Natural killer cell treated with Interleukin-12 subunit alpha and Interleukin-12 subunit beta and Interleukin-15 and Interleukin-18, amount 100 ng/mL, for 72 hours (primary cell): ENCODE measurements at places on chromosomes 5 and 9. TPM values are rescaled to one million over a fixed set of nuclear protein-coding genes. Genes with fewer than 3 reads are reported as not detected.

The CORO2A gene
- total RNA-seq, result 0.95 TPM

The GFRA3 gene
- total RNA-seq, result 0.22 TPM

GRCh38 chr9:126692759-126693427, 79.2 kb downstream of the LMX1B start:
- H3K36me3 ChIP-seq, result no peaks in the 10 kb centered on the region
- peak; percentile 55 for DNase-seq
- H3K4me3 ChIP-seq, result no peak overlapping the region
- peaks cover 11% of the 10 kb centered on the region for H3K27me3 ChIP-seq
- no peak overlapping the region for H3K27ac ChIP-seq
- H3K4me1 ChIP-seq, result no peaks in the 10 kb centered on the region

- H3K4me1 ChIP-seq, result peaks cover 6% of the 10 kb centered on the region
- no peaks in the 10 kb centered on the region for H3K27me3 ChIP-seq
- H3K36me3 ChIP-seq, result no peaks in the 10 kb centered on the region
These were observed 44.7 kb upstream of the ZNF608 start for GRCh38 chr5:124790895-124791732.

The MARVELD2 gene
- 0.56 TPM for total RNA-seq

- DNase-seq, result no peak
- H3K4me3 ChIP-seq, result no peak overlapping the region
- peaks cover 9% of the 10 kb centered on the region for H3K4me1 ChIP-seq
These were observed 143.8 kb upstream of the PUM3 start for GRCh38 chr9:2987679-2988078.

DNA sequence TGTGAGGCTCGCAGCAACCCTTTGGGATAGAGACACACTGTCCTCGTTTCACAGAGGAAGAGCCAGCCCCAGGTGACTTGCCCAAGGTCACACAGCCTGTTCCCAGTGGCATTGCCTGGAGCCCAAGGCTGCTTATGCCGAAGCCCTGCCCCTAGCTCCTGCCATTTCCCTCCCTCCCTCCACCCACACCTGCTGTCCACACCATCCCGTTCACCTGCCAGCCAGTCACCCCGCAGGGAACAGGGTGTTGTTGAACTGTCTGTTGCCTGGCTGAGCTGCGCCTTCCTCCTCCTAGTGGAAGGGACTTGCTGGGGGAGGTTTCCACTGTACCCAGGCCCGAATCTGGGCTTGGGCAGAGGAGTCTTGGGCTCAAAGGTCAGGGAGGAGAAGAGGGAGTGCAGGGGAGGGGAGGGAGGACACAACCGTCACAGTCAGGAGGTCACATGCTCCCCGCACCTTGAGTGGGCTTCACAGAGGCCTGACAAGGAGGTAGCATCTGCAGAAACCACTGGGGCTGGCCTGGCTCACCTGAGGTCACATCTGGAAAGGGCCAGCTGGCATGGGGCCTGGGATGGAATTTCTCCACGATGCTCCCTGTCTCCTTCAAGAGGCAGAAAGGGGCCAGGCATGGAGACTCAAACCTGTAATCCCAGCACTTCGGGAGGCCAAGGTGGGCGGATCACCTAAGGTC, 6.3 kb downstream of the TTC16 start:
- DNase-seq, result no peak
- no peak overlapping the region for H3K4me3 ChIP-seq
- no peaks in the 10 kb centered on the region for H3K36me3 ChIP-seq
- peaks cover 17% of the 10 kb centered on the region for H3K4me1 ChIP-seq
- H3K27ac ChIP-seq, result no peak overlapping the region

DNA sequence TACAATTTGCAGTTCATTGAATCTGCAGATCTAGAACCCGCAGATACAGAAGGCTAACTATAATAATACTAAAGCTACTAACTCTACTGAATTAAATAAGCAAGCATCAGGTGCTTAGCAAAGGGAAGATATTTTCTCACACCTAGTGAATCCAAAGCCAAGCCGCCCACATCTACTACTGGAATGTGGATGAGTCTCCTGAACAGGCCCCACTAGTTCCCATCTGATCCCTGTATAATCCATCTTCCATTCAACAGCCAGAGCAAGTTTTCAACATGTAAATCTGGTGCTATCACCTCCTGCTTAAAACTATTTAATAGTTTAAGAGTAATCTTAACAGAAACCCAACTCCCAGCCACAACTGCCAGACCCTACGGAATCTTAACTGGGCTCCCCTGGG, 18.9 kb downstream of the ARL15 start:
- no peaks in the 10 kb centered on the region for H3K27me3 ChIP-seq
- no peak overlapping the region for H3K4me3 ChIP-seq
- H3K36me3 ChIP-seq, result no peaks in the 10 kb centered on the region
- H3K27ac ChIP-seq, result no peak overlapping the region
- DNase-seq, result no peak

DNA sequence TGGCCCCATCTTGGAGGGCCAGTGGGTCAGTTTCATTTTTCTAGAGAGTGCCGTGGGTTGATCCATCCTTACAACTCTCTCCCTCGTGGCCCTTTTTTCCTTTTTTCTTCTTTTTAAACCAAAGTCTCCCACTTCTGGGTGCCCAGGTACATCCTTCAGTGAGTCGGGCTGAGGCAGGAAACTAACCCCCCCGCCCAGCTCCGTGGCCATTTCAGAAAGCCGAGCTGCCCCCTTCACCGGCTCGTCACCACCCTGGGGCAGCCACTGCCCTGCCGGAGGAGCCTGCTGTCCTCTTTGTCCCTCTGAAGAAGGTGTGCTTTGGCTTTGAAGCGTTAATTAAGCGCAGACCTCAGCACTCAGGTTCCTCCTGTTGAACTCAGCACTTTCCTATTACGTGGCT, 5.2 kb downstream of the CFAP77 start:
- H3K4me3 ChIP-seq, result no peak overlapping the region
- peaks cover 65% of the 10 kb centered on the region for H3K27me3 ChIP-seq
- DNase-seq, result no peak
- peaks cover 9% of the 10 kb centered on the region for H3K4me1 ChIP-seq
- H3K36me3 ChIP-seq, result no peaks in the 10 kb centered on the region

- peaks cover 7% of the 10 kb centered on the region for H3K36me3 ChIP-seq
- peak overlapping the region; percentile 25 for H3K4me3 ChIP-seq
- DNase-seq, result no peak
- H3K27ac ChIP-seq, result peak overlapping the region; percentile 33
- no peaks in the 10 kb centered on the region for H3K27me3 ChIP-seq
These were observed 256.0 kb downstream of the TMEM167A start for GRCh38 chr5:82820961-82821845.

- peaks cover 2% of the 10 kb centered on the region for H3K4me1 ChIP-seq
- DNase-seq, result no peak
- H3K4me3 ChIP-seq, result no peak overlapping the region
- no peak overlapping the region for H3K27ac ChIP-seq
- H3K36me3 ChIP-seq, result peaks cover 3% of the 10 kb centered on the region
- H3K27me3 ChIP-seq, result peaks cover 53% of the 10 kb centered on the region
These were observed 71.7 kb upstream of the SH3PXD2B start for GRCh38 chr5:172525996-172526360.

The RFESD gene
- total RNA-seq, result 0.98 TPM

GRCh38 chr9:127033061-127033460, 89.4 kb downstream of the ANGPTL2 start:
- H3K4me1 ChIP-seq, result no peaks in the 10 kb centered on the region
- H3K4me3 ChIP-seq, result no peak overlapping the region
- H3K27ac ChIP-seq, result no peak overlapping the region
- no peaks in the 10 kb centered on the region for H3K36me3 ChIP-seq

DNA sequence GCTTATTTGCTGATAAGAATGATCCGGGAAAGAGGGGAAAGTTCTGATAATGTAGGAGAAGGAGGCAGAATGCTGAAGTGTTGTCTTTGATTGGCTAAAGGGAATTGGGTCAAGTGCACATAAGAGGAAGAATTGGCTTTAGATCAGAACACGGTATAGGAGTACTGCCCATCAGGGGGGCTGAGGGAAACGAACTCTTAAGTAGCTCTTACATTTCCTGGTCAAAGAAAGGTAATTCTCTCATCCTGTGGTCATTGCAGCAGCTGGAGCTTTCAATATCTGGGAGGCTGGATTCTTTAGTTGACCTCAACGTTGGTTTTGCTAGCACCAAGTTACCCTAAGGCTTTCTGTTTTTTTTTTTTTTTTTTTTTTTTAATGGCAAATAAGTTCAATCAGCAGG, 178.7 kb upstream of the NR3C1 start:
- H3K4me3 ChIP-seq, result peak overlapping the region; percentile 22
- H3K4me1 ChIP-seq, result peaks cover 50% of the 10 kb centered on the region
- peak overlapping the region; percentile 79 for H3K27ac ChIP-seq
- DNase-seq, result no peak
- no peaks in the 10 kb centered on the region for H3K27me3 ChIP-seq

DNA sequence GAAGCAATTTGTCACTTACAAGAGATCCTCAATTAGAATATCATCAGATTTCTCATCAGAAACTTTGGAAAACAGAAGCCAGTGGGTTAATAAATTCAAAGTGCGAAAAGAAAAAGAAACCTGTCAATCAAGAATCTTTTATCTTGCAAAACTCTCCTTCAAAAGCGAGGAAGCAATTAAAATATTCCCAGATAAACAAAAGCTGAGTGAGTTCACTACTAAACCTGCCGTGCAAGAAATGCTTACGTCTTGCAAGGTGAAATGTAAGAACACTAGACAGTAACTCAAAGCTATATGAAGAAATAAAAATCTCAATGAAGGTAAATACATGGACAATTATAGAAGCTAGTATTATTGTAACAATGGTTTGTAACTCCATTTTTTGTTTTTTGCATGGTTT, 62.8 kb upstream of the IL33 start:
- no peaks in the 10 kb centered on the region for H3K36me3 ChIP-seq
- no peak overlapping the region for H3K27ac ChIP-seq
- H3K4me1 ChIP-seq, result no peaks in the 10 kb centered on the region
- H3K4me3 ChIP-seq, result no peak overlapping the region

The NXNL2 gene
- total RNA-seq, result not detected

DNA sequence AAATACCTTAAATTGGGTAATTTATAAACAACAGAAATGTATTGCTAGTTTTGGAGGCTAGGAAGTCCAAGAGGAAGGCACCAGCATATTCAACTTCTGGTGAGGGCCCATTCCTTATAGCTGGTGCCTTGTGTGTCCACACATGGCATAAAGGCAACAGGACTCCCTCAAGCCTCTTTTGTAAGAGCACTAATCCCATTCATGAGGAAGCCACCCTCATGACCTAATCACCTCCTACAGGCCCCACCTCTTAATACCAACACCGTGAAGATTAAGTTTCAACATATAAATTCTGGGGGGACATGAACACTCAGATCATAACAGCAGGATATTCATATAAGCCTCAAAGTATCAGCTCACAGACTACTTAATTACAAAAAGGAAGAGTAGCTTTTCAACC, 4.0 kb upstream of the PLAC8L1 start:
- no peaks in the 10 kb centered on the region for H3K4me1 ChIP-seq
- no peaks in the 10 kb centered on the region for H3K27me3 ChIP-seq
- DNase-seq, result no peak
- no peaks in the 10 kb centered on the region for H3K36me3 ChIP-seq
- no peak overlapping the region for H3K27ac ChIP-seq

- H3K36me3 ChIP-seq, result no peaks in the 10 kb centered on the region
- H3K4me1 ChIP-seq, result no peaks in the 10 kb centered on the region
- H3K27ac ChIP-seq, result no peak overlapping the region
These were observed 168.6 kb downstream of the NNT start for GRCh38 chr5:43771611-43772031.

- DNase-seq, result no peak
- H3K27ac ChIP-seq, result no peak overlapping the region
- H3K4me3 ChIP-seq, result no peak overlapping the region
- H3K4me1 ChIP-seq, result no peaks in the 10 kb centered on the region
These were observed 67.1 kb upstream of the GABRP start for GRCh38 chr5:170716396-170716795.

DNA sequence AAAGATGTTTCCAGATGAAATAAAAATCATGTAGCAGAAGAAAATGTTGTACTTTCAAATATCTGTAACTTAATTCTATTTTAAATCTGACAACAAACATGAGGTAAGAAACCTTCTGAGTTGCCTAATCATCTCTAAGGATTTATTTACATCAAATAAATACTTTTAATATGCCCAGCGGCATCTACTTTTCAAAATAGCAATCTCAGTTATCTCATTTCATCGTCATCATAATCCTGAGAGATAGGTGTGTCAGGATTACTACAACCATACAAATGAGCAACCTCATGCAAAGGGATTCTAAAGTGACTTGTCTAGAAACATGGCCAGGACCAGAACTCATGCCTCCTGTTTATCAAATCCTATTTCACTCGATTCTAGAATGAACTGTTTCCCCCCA, 49.5 kb downstream of the DENND1A start:
- no peak overlapping the region for H3K4me3 ChIP-seq
- no peak for DNase-seq
- no peaks in the 10 kb centered on the region for H3K36me3 ChIP-seq
- H3K27me3 ChIP-seq, result no peaks in the 10 kb centered on the region
- H3K4me1 ChIP-seq, result peaks cover 23% of the 10 kb centered on the region

The PHYHD1 gene
- 0.24 TPM for total RNA-seq

DNA sequence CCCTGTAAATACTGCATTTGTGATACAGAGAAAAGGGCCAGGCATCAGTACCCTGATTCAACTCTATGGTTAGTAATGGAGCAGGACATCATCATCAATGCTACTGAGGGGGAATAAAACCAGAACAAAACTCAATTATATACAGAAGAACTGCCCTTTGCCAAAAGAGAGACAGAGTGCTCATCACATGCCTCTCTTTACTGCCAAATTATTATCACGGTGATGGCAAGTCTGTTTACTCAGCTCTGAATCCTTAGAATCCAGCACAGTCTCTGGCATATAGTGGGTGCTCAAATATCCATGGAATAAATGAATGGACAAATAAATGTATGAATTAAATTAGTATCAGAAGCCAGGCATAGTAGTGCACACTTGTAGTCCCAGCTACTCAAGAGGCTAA, 130.2 kb downstream of the TTC39B start:
- no peak overlapping the region for H3K4me3 ChIP-seq
- H3K36me3 ChIP-seq, result peaks cover 26% of the 10 kb centered on the region
- H3K4me1 ChIP-seq, result peaks cover 4% of the 10 kb centered on the region
- no peak overlapping the region for H3K27ac ChIP-seq

GRCh38 chr9:70438341-70438928, 24.0 kb upstream of the KLF9 start:
- H3K4me3 ChIP-seq, result peak overlapping the region; percentile 26
- H3K27ac ChIP-seq, result no peak overlapping the region
- H3K36me3 ChIP-seq, result no peaks in the 10 kb centered on the region
- no peak for DNase-seq

The GABRG2 gene
- not detected for total RNA-seq

DNA sequence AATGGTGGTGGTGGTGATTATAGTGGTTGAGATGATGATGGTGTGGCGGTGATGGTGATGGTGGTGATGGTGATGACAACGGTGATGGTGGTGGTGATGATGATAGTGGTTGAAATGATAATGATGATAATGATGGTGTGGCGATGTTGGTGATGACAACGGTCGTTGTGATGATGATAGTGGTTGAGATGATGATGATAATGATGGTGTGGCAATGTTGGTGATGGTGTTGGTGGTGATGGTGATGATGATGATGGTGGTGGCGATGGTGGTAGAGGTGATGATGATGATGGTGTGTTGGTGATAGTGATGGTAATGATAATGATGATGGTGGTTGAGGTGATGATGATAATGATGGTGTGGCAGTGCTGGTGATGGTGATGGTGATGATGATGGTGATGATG, 48.0 kb downstream of the PHF2 start:
- no peaks in the 10 kb centered on the region for H3K27me3 ChIP-seq
- no peak overlapping the region for H3K27ac ChIP-seq
- H3K4me3 ChIP-seq, result no peak overlapping the region
- peaks cover 20% of the 10 kb centered on the region for H3K36me3 ChIP-seq
- no peak for DNase-seq
- H3K4me1 ChIP-seq, result peaks cover 15% of the 10 kb centered on the region

The CBY3 gene
- 1.6 TPM for total RNA-seq

- no peaks in the 10 kb centered on the region for H3K27me3 ChIP-seq
- H3K36me3 ChIP-seq, result no peaks in the 10 kb centered on the region
- peak overlapping the region; percentile 89 for H3K27ac ChIP-seq
- H3K4me1 ChIP-seq, result peaks cover 14% of the 10 kb centered on the region
These were observed 13.5 kb upstream of the NDFIP1 start for GRCh38 chr5:142095035-142095434.

The MTX3 gene
- 18.2 TPM for total RNA-seq

GRCh38 chr9:123453831-123454321, 97.9 kb downstream of the CRB2 start:
- H3K27me3 ChIP-seq, result no peaks in the 10 kb centered on the region
